Lung microvascular endothelial cell (primary cell): ENCODE measurements at places on chromosomes 1 and 21. TPM values are rescaled to one million over a fixed set of nuclear protein-coding genes. Genes with fewer than 3 reads are reported as not detected.

GRCh38 chr1:43834280-43835081, 99.1 kb upstream of the ARTN start:
- DNase-seq = peak; percentile 45

DNA sequence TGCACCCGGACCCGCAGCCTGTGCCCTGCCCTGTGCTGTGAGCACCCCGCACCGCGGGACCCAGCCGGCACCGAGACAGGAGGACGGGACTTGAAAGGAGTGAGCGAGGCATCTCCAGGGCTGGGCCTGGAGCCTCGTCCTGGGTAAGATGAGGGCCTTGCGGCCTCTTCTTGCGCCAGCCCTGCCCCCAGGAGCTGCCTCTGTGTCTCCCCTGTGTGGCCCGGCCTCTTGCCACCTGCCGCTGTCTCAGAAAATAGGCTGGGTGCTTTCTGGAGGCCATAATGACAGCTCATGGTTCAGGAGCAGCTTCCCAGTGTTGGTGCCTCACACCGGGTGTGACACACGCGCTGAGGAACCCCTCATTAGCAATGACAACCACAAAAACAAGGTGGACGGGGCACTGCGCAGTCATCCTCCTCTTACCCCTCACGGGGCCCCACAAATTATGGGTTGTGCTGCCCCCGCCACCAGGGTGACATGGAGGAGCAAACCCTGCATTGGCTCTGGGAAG, 161.5 kb upstream of the C1orf174 start:
- DNase-seq = no peak

NPHS2 gene
- total RNA-seq = not detected in 2 replicates

- DNase-seq = no peak
Measured at GRCh38 chr1:157407917-157408525, 144.3 kb downstream of the FCRL5 start.

GRCh38 chr1:9840176-9840575, 16.4 kb upstream of the CLSTN1 start:
- DNase-seq = no peak

DNA sequence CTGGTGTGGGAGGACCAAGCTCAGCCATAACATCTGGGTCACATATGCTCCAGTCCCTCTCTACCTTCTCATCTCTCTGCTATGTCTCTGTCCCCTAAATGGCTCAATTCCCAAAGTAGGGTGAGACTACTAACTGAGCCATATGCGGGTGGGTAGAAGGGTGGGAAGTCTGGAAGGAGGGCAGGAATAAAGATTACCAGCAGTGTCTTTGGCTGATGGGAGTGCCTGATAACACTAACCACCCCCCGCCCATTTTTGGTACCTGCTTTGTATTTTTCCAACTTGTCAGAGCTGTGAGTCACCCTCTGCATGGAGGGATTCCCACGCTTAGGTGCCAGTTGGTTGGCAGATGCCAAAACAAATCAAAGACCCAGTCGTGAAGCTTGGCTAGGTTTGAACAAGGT, 14.9 kb upstream of the SSBP3 start:
- no peak for DNase-seq

CIART gene
- 0.44 and 1.4 TPM in 2 replicates for total RNA-seq

DNA sequence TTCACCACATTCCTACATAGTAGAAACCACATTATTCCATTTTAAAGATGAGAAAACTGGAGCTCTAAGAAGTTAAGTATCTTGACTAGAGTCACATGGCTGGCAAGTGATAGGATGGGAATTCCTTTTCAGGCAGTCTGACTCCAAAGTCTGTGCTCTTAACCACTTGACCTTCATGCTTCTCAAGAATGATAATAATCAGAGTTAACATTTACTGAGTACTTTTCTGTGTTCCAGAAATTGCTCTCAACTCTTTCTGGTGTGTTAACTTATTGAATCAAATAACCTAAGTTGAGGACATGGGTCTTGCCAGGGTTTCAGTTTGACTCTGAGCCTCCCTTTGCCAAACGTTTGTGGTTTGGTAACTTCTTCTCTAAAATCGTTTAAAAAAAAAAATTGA, 169.4 kb downstream of the RASAL2 start:
- no peak for DNase-seq

DNA sequence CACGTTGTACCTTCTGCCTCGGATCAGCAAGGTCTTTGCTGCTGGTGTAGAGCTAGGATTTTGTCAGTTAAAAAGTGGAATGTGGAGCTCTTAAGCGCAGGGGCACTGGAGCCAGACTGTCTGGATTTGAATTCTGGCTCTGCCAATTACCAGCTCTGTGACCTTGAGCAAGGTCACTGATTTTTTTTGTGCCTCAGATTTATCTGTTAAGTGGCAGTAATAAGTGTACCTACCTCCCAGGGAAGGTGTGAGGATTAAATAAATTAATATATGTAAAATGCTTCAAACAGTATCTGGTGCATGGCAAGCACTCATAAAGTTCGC, 40.3 kb downstream of the UBE2U start:
- DNase-seq = no peak

DNA sequence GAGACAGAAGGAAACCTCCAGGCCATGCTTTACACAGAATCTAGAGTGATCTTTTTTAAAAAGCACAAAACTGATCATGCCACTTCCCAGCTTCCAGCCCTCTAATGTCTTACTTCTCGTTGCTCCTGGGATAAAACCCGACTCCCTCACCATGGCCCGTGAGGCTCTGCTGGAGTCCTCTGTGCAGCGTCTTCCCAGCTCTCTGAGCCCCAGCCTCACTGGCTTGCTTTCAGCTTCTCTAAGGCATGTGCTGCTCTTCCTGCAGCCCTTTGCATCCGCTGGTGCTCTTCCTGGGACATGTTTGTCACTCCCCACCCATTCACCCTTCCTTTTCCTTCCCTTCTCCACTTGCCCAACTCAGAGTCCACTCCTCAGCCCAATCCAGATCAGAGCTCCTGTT, 184.1 kb downstream of the AK5 start:
- DNase-seq = no peak

DNA sequence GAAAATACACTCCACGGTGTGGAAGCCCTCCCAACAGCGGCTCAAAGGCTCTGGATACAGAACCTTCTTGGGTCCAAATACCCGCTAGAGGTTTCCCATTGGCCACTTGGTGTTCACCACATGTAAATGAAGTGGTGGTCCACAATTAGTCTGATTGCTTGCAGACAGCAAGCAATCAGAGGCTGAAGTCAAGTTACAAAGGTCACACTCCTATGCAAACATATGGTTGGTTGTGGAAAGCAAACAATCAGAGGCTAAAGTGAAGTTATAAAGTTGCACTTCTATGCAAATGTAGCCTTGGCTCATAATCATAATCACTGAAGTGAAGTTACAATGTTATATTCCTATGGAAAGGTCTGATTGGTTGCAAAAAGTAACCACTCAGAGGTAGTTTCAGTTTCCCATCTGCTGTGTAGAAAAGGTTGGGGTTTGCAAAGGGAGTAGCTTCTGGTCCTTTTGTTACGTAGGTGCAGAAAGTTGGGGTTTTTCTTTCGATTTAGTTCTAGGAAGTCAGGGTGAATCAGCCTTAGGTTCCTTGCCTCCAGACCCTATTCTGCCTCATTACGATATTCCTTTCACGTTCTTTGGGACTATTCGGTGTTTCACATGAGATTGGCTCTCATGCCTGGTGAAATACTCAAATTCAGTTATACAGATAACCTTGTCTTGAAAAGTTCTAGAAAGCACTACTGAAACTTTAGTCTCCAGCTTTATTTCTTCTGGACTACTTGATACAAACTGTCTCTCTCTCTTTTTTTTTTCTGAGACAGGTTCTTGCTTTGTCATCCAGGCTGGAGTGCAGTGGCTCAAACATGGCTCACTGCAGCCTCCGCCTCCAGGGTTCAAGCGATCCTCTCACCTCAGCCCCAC, 36.7 kb upstream of the MTF2 start:
- no peak for DNase-seq

ITGB2 gene
- total RNA-seq = 0.20 and 0.22 TPM in 2 replicates

GRCh38 chr1:32464716-32465577, at the start of gene ZBTB8B:
Gene ZBTB8B, plus strand, starts transcription at chr1:32465072. Its CDS starts 5,553 bp downstream, at chr1:32470625.
- peak; percentile 24 for DNase-seq

LINGO4 gene
- not detected in 2 replicates for total RNA-seq

- peak; percentile 15 for DNase-seq
Measured at GRCh38 chr1:43549921-43550597, 19.4 kb downstream of the PTPRF start.

TMEM269 gene
- not detected in 2 replicates for total RNA-seq

ATXN7L2 gene
- 0.65 and 0.79 TPM in 2 replicates for total RNA-seq

HES3 gene
- total RNA-seq = not detected in 2 replicates

DNA sequence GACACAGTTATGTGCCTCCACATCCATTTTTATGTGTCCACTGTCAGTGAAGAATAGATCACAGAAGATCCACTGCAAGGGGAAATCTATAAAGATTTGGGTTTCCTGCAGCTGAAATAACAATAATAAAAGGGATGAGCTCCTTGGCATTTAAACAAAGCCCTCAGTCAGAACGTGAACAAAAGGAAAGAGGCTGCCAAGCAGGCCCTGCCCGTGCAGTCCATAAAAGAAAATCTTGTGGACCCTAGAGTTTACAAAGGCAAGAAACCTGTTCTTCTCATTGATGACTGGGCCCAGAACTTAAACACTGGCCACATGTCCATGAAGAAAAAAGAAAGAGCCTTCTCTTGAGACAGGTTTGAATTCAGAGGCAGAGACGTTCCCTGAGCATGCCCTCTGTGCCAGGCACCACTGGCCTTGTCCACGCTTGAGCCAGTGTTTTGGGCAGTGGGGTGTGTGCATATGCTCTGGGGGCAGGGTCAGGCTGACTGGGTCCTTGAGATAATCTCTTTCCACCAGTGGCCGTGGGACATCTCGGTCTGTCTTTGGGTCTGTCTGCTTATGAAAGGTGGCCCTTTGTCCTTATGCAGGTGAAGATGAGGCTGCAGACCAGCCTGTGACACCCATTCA, 142.7 kb downstream of the HIVEP3 start:
- DNase-seq = no peak

DNA sequence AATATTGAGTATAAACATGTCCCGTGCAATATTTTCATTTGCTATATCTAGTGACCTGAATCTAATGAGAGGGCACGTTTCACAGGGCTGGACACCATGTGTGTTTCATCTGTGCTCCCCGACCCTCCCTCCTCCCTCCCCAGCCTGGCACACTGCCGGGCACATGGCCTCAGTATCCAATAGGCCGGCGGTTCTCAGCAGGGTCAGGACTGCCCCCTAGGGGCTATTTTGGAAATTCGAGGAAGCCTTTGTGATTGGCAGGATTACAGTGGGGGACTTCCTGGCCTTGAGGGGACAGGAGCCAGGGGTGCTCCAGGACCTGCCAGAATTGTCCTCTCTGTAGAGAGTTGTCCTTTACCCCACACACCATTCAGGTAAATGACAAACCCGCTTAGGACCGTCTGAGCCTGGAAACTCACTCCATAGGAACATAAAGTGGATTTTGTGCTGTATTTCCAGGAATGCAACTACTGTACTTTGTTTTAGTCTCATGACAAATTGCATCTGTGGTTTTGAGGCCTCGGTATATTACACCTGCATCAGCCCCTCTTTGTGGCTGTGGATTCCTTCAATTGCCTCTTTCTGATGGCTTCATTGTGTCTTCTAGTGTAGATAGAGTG, 109.5 kb upstream of the SIM2 start:
- DNase-seq = peak; percentile 62

DNA sequence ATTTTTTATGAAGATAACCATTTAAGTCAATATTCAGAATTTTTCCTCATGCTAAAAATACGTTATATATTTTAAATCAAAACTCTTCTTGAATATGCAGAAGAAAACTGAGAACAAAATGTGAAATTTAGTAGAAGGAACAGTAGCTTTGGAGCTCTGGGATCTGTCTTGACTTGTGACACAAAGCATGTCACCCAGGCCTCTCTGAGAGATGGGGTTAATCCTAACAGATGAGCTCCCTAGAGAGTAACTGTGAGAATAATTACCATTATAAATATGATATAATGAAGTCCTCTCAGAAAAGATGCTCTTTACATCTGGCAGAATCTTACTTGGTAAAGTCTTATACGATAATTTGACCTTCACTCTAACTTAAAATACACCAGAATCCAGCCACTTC, 272.0 kb downstream of the PTPRC start:
- DNase-seq = no peak

GRCh38 chr1:12654004-12654567, 10.2 kb downstream of the AADACL4 start:
- DNase-seq = peak; percentile 24

DNA sequence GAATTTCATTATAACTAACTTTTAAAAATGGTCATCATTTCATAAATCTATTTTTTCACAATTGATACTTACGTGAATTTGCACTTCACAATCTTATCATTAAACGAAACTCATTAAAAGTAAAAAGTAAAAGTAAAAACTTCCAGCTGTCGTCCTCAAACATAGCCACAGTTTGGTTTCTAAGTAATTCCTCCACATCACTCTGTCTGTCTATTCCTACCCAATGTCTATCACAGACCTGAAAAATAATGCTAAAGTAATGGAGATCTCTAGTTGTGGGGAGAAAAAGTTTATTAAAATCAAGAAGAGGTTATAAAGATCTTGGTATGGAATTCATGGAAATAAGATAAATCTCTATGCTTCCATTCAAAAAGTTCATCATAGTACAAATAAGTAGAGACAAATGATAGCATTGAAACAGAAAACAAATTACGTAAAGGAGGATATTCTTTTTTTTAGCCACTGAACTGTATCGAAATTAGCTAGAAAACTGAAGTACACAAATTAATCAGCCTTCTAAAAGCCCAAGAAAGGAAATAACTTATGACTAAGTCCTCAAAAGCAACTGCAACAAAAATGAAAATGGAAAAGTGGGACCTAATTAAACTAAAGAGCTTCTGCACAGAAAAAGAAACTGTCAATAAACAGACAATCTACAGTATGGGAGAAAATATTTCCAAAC, 148.6 kb downstream of the TIAM1 start:
- DNase-seq = no peak

DNA sequence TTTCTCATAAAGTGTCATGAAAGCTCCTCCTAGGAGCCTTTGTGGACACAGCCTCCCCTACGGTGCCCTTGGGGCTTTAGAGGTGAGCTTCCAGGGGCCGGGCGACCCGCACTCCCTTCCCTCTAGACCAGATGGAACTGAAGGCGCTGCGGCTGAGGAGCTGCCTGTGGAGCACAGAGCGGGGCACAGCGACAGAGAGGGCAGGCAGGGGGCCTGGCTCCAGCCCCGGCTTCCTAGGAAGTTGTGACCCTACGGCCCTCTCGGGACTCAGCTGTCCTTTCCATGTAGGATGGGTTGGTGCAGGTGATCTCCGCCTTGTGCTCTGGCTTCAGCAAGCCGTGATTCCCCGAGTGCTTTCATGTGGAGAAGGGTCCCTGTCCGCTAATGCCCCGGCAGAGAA, 23.6 kb upstream of the NEK2 start:
- DNase-seq = no peak

GRCh38 chr1:79079770-79080169, 73.2 kb upstream of the ADGRL4 start:
- peak; percentile 98 for DNase-seq

AUNIP gene
- total RNA-seq = 0.60 and 2.0 TPM in 2 replicates

GRCh38 chr21:41045534-41046268, 122.3 kb upstream of the BACE2 start:
- DNase-seq = no peak
